ENCODE measurements at places on chromosomes 2 and 18. TPM values are rescaled to one million over a fixed set of nuclear protein-coding genes. Genes with fewer than 3 reads are reported as not detected.

Gene APLF
- 6.2 TPM for total RNA-seq

DNA sequence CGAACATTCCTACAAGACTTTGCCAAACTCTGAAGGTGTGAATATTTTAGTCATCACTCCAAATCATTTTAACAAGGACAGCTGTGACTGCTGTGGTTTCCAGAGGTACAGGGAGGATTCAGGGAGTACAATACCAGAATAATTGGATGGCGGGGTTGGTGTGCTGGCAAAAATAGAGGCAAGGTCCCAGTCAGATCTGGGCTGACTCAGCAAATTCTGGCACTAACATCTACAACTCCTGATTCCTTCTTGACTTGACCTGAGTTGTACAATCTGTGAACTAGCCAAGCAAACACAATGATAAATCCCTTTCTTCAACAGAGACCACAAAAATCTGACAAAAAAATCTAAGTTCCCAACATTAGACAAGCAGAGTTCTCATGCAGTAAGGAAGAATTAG is 40.4 kb downstream of the RMP24 start:
- no peak for DNase-seq

DNA sequence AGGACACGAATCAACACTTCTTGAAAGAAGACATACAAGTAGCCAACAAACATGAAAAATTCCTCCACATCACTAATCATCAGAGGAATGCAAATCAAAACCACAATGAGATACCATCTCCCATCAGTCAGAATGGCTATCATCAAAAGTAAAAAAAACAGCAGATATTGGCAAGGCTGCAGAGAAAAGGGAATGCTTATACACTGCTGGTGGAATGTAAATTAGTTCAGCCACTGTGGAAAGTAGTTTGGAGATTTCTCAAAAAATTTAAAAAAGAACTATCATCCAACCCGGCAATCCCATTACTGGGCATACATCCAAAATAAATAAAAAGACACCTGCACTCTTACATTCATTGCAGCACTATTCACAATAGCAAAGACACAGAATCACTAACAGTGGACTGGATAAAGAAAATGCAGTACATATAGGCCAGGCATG is 78.7 kb downstream of the GRB14 start:
- DNase-seq, result no peak

Gene PDE11A
- 2.0 TPM for total RNA-seq

Gene MMADHC
- 87.3 TPM for total RNA-seq

Gene DPP10
- total RNA-seq, result 8.8 TPM

DNA sequence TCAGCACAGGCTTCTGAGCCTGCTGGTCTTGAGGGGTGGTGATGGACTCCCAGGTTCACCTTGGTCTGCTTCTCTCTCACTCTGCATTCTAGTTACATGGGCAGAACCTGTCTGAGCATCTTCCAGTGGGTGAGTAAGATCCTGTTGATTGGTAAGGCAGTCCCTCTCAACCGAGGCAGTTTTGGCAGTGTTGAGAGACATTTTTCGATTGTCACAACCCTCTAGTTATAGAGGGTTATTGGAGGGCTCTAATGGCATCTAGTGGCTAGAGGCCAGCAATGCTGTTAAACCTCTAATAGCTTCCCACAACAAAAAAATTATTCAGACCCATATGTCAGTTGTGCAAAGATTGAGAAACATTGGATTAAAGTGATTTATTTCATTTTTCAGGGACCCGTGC is 9.3 kb upstream of the MGAT5 start:
- no peak for DNase-seq

DNA sequence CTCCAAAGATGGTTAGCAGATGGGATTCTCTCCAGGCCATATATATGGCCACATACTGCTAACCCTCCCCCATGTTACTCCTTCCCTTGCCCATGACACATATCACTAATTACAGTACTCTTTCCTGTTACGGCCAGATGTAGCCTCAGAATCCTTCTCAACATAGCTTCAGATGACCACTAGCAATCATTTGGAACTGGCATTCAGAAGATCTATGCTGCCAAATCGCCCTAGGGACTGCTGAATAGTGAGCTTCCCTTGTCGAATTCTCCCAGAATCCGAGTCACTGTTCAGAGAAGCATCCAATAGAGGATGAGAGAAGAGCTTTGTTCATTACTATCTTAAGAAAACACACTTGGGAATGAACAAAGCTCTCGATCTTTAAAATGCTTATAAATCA is 121.2 kb upstream of the TANK start:
- no peak for DNase-seq

DNA sequence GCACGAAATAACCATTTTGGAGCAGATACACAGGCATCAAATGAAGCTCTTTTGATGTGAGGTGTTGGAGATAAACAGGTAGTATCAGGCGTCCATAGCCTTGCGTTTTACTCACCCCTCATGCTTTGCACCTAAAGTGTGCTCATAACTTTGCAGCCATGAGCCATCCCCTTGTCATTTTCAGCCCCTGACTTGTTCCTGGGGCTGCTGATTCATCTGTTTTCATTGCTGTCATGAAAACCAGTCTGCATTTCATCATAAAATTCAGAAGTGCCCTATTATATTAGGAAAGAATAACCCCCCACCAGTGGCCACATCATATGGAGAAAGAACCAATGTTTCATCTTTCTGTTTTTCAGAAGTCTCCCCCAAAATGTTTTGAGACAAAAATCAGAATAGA is 329.7 kb upstream of the NRP2 start:
- no peak for DNase-seq

DNA sequence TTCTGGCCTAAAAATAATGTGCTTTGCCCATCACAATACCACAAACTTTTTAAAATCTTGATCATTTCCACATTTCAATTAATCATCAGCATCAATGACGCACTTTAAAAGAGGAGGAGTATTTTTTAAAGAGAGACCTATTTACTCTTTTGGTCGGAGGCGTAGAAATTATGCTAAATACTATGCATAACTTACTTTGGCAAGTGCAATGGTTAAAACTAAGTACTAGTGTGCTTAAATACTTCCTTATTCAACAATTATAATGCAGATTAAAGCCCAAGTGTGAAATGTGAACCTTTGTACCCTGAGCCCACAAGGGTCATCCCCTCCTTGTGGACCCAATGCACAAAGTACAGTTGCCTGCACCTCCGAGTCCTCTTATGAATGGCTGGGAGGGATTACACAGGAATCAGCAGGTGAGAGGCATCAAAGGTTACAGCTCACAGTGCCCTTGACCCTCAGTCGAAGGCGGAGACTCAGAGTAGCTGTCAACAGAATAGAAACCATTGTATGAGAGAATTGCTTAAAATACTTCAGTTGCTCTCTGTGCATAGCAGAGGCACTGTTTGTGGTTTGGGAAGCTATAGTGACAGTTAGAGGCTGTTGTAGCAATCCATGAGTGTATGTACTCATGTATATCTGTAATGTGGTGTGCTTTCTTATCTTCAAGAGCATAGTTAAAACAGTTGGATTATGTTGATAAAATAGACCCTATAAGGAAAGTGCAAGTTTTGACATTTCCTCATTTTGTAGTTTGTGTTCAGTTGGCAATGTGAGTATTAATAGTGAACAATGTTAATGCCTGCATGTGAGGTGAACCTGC is 151.7 kb upstream of the ITGA4 start:
- DNase-seq, result no peak

- peak; percentile 37 for DNase-seq
Measured at GRCh38 chr2:128637481-128638155, 318.9 kb upstream of the HS6ST1 start.

Gene WNT10A
- total RNA-seq, result 5.5 TPM

Gene OR6B2
- total RNA-seq, result not detected

DNA sequence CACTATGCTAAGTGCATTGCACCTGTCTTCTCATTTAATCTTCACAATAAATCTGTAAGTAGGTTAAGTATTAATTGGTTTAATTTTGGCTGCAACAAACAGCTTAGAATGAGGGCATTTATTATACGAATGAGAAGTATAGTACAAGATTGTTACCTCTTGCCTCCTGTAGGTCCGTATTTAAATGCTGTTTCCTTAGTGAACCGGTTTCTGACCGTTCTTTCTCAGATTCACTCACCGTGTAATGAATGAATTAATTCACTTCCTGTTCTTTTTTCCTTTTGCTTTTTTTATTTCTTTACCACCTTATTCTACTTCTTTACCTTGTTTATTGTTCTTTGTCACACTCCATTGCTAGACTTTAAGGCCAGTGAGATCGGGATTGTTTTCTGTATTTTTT is 153.8 kb upstream of the RASGRP3 start:
- no peak for DNase-seq

Gene DSG2
- total RNA-seq, result 117 TPM

Gene BUB1
- 14.4 TPM for total RNA-seq

DNA sequence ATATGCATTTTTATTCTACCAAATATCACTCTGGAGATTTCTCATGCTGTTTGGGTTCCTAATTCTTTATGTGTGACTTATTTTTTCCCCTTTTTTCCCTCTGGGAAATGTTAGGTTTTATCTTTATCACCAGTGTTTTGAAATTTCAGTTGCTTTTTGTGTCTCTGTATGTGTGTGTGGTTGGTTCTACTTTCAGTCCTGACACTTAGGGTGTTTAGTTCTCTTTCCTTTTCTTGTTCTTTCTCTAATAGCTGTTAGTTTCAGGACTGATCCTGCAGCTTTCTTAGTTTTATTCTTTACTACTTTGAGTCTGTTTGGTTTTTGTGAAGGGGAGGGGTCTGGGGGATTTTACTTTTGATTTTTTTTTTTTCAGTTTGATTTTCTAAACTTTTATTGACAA is 23.1 kb downstream of the PPM1B start:
- no peak for DNase-seq

DNA sequence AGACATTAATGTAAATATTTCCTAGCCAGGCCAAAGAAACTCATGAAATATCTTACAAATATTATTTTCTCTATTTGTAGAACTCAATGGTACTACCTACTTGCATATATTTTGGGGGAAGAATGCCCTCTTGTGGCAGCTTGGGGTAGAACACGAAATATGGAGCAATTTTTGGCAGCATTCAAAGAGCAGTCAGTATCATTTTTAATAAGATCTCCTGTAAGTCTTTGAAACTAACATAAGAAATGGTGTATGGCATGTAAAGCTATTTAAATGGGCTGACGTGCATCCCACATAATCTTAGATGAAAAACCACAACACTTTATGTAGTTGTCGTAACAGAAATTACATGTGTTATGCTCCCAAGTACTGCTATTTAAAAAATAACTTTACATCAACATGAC is 62.3 kb upstream of the CCDC195 start:
- DNase-seq, result no peak

Gene HTR2B
- total RNA-seq, result not detected

- DNase-seq, result no peak
Measured at GRCh38 chr2:157820193-157820592, 55.9 kb downstream of the ACVR1 start.

DNA sequence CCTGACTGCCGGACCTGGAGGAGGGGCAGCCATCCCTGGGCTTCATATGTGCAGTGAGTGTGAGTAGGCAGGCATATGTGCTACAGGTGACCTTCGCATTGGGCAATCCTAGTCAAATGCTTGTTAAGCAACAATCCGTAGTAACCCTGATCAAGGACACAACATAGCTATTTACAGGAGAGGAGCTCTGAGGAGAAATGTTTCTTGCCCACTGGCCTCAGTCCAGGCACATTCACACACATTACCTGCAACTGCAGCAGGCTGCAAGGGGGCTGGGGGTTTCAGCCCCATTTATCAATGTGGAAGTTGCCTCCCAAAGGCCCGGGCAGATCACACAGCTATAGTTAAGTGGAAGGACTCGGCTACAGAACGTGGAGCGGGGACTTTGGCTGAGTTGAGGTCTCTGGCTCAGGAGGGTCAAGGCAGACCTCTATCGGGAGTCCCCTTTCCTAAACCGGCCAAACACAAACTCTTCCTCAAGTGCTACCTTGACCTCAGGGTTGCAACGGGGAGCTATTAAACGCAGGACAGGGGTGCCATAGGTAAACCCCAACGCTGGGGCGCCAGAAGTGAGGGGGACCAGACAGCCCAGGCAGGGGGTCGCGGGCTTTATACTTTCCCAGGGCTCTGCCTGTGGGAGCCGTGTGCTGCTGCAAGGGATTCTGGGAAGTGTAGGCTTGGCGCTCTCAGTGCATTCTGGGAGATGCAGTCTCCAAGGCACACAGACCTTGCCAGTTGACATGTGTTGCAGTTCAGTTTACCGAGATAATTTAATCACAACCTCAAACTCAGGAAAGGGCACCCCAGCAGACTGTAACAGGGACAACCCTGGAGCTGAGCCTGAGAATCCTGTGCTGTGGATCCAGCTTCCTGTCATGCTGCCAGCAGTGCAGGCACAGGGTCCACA is 9.4 kb downstream of the KHK start:
- DNase-seq, result no peak

- DNase-seq, result no peak
Measured at GRCh38 chr2:241975593-241976284, 106.2 kb downstream of the RTP5 start.

DNA sequence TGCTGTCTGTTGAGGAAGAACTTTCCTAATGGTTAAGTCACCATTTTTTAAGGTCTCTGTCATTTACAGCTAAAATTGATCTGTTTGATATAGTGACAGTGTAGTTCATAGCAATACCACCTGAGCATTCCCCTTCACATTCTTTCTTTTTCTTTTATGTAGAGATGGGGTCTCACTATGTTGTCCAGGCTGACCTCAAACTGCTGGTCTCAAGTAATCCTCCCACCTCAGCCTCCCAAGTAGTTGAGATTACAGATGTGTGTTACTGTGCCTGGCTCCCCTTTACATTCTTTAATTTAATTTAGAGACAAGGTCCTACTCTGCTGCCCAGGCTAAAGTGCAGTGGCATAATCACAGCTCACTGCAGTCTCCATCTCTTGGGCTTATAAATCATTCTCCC is 72.7 kb upstream of the ACVR1 start:
- DNase-seq, result no peak

GRCh38 chr2:201661366-201661765 is 18.1 kb upstream of the TMEM237 start:
- no peak for DNase-seq

Gene GAL3ST2
- 0.19 TPM for total RNA-seq

- DNase-seq, result no peak
Measured at GRCh38 chr2:143477714-143478443, 348.7 kb downstream of the ARHGAP15 start.

- no peak for DNase-seq
Measured at GRCh38 chr2:53220969-53221368, 546.6 kb upstream of the CHAC2 start.

GRCh38 chr18:9638886-9639285 is 24.5 kb upstream of the PPP4R1 start:
- no peak for DNase-seq

Gene IRS1
- 16.0 TPM for total RNA-seq

Gene ZNF385B
- 1.1 TPM for total RNA-seq

GRCh38 chr18:58870130-58870529 is 5.5 kb downstream of the ZNF532 start:
- DNase-seq, result no peak

DNA sequence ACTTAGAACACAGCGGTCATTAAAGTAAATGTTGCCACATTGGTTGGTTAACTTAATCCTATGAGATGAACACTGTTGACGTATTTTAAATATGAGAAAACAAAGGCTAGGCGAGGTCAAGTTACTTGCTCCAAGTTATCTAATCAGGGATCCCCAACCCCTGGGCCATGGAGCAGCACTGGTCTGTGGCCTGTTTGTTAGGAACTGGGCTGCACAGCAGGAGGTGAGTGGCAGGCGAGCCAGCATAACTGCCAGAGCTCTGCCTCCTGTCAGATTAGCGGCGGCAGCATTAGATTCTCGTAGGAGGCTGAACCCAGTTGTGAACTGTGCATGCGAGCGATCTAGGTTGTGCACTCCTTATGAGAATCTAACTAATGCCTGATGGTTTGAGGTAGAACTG is 878.9 kb downstream of the CPS1 start:
- no peak for DNase-seq

GRCh38 chr2:119753930-119754321 is 5.8 kb upstream of the PTPN4 start:
- DNase-seq, result no peak

- peak; percentile 75 for DNase-seq
Measured at GRCh38 chr2:160210599-160211138, 10.6 kb upstream of the ITGB6 start.
